ENCODE measurements at places on chromosomes 5 and 9.
A peak's percentile ranks its signal among the peaks of the same experiment; 100 is the strongest.

DNA sequence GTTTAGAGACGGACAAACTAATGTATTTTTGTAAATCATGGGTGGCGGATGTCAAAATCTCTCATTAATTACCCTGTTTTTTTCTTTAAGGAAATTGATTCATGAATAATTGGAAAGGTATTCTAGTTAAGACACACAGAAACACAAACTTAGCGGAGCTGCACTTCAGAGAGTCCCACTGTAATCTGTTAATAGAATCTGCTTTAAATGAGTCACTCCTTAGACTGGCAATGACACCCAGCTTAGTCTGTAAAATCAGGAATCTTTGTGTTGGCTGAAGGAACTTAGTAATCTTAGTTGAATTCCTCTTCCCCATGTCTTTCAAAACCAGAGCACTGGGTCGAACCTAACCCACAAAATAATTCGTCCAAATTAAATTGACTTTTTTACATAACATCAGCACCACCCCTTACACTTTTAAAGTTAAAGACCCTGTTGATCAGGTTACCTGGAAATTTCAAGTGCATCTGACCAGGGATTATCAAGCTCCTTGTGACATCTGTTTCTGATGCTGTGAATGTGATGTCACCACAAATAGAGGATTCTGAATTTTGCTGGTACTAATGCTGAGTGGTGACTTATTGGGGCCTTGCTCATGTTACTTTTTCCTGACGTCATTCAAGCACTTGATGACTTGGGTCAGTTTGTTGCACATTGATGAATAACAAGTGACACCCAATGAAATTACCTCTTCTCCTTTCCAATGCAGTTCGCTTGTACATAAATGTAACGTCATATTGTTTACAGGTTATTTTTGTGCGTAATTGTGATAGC lies 313.6 kb downstream of the KCTD16 start:
- peak; percentile 73 for DNase-seq

GRCh38 chr9:101486693-101487442 lies 46.8 kb upstream of the RNF20 start:
- no peak for DNase-seq

DNA sequence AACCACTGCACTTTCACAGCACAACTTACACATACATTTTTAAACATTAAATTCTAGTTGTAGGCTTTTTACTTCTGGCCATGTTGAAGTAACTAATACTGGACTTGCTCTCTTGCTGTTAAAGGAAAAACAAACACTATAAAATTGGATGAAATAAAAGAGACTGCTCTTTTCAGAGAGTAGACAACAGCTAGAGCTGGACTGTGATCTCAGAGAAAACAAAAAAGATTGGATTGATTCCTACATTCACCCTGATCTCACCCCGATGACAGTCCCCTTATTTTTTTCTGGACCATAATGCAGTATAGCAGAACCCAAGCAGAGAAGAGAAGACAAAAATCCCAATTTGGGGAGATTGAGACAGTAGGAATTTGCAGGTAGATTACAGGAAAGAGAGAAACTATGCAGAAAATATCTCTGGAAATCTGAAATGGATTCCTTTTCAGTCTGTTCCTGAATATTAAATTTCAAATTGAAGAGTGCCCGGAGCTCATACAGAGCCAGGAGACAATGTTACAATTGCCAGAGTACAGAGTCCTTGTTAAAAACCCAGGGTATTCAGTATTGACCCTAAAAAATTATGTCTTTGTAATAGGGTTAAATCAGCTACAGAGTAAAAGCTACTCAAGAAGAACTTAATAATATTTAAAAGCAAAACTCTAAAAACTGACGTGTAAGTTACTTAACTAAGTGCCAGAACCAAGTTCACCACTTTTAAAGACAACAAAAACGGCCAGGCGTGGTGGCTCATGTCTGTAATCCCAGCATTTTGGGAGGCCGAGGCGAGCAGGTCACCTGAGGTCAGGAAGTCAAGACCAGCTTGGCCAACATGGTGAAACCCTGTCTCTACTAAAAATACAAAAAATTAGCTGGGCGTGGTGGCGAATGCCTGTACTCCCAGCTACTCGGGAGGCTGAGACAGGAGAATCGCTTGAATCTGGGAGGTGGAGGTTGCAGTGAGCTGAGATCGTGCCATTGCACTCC lies 208.6 kb downstream of the MPDZ start:
- DNase-seq, result no peak

DNA sequence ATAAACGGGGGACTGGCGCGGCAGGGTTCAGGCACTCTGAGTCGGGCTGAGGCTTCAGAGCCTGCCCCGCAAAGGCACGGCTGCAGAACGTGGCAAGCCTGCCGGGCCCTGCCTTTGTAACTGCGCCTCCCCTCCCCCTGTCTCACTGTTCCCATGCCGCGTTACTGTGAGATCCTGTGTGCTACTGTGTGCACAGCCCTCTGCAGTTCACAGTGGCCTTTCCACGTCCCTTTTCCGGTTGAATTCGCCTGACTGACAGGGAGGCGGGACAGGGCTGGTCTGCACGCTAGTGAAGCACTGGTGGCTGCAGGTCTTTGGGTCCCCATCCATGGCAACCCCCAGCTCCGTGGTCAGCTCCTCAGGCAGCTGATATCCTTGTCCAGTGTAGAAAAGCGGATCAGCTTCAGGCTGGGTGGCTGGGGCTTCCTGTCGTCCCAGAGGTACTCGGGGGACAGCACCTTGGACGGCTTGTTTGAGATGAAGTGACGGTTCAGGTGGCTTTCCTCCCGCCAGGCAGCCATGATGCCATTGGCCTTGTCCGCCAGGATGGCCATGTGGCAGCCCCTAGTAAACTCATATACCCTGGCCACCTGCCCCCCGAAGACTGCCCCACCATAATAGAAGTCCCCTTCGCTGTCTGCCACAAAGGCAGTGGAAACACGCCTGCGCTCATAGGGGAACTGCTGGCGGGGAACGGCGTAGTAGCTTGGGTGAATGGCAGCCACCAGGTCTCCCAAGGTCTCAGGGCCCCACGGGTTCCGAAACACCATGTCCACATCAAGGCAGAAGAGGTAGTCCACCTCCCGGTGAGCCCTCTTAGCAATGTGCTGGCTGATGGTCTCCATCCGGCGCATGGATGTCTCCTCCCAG lies 10.3 kb downstream of the GBGT1 start:
- DNase-seq, result no peak

DNA sequence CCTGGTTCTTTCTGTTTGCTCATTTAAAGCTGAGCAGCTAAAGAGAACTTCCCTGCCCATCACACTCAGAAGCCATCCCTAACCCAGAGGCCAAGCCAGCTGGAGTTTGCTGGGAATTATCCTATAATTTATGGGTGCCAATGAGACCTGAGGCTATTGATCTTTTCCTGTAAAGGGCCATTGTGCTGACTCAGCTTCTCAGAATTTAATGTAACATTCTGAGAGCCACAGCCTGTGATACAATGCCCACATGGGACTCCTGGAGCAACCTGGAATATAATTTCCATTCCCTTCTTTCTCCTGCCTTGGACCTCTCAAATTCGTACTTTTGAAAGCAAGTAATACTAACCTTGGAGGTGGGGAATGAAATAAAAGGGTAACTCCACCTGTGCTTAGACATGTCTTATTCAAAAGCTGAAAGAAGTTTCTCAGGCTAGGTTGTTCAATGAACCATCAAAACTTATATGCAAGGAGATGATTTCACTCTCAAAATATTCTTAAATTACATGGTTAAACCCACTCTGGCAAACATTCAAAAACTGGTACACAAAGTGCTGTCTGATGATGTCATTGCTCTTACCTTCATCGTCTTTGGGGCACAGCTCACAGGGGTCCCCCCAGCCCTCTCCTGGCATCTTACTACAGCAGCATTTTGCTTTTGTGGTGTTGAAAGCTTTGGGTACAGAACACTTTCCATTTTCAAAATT lies 206.7 kb downstream of the SLC12A2 start:
- peak; percentile 36 for DNase-seq

DNA sequence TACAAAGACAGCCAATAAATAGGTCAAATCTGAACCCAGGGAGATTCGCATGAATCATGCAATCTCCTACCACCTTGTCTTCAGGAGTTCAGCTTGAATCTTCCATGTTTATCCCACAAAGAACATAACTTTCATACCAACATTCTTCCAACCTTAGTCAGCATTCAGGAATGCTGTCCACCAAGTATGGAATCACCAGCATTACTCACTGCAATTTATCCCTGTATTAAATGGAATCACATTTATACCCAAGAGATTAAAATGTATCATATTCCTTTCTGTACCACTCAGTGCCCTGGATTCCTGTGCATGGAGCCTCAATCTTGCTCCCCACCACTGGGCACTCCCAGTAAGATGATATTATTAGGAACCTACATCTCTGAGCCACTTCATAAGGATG lies 162.6 kb downstream of the GLIS3 start:
- DNase-seq, result peak; percentile 97

DNA sequence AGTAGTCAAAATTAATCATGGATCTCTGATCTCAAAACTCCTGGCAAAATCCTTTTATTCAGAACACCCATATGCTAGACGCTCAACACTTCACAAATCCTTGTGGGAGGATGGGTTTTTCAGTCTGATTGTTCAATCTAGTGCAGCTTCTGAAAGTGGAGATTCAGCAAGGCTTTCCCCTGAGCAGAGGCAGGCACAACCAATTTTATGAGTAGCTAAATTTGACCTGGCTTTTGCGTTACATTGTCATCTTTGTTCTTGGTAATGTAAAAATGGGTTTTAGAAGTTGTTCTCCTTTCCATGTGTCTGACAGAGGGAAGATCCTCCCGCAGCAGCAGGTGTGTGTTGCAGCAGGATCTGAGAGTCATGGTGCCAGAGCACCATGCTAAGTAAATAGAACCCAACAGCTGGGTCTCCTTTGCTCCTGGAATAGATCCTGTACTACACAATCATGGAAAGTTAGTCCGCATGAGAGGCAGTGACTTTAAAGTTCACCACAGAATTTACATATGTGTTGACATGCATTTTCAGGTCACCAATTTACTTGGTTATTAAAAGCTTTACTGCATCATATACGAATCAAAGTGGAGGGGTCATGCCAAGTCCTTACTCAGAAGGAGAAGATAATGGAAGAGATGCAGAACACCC lies 70.1 kb upstream of the MEF2C start:
- no peak for DNase-seq

- DNase-seq, result no peak
Measured at GRCh38 chr5:107502676-107503060, 168.1 kb downstream of the EFNA5 start.

DNA sequence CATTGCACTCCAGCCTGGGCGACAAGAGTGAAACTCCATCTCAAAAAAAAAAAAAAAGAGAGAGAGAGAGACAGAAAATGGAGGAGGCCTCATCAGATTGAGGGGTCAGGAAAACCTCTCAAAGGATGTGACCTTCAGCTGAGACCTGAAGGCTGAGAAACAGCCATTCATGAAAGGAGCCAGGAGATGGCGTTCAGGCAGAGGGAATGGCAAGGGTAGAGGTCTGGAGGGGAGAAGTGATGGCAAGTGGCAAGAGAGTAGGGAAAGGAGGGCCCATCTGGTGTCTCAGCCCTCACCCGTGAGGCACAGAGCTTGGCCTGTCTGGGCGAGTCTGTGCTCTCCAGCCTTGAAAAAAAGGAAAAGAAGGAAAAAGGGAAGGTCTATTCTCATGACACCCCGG lies 17.0 kb downstream of the CAMK2A start:
- DNase-seq, result no peak

GRCh38 chr5:25554077-25554476 lies 909.3 kb upstream of the CDH10 start:
- no peak for DNase-seq

- DNase-seq, result peak; percentile 78
Measured at GRCh38 chr9:109035684-109036423, 22.6 kb upstream of the CTNNAL1 start.

DNA sequence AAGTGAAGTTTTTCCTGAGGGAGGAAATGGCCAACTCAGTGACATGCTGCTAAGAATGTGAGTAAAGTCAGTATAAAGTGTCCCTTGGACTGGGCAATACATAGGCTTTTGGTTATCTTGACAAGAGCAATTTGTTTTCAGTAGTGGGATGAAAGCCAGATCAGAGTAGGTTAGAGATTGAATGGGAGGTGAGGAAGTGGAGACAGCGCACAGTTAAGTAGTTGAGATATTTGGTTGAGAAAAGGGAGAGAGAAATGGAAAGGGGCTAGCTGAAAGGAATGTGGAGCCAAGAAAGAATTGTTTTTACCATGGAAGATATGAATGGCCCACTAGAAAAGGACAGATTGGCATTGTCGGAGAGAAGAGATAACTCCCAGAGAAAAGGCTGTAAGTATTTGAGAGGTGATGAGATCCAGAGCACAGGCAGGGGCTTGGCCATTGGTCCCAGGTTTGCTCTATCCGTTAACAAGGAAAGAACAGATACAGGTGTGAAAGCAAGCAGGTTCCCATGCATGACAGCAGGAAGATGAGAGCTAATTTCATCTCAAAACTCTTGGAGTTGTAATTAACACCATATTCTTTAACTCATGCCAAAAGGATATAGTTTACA lies 392.0 kb downstream of the NR2F1-AS1 start:
- no peak for DNase-seq

- no peak for DNase-seq
Measured at GRCh38 chr5:61706751-61707150, 374.7 kb downstream of the ZSWIM6 start.

- DNase-seq, result no peak
Measured at GRCh38 chr5:174195517-174195916, 150.0 kb downstream of the NSG2 start.

- DNase-seq, result no peak
Measured at GRCh38 chr5:79746642-79747569, 57.3 kb downstream of the CMYA5 start.

DNA sequence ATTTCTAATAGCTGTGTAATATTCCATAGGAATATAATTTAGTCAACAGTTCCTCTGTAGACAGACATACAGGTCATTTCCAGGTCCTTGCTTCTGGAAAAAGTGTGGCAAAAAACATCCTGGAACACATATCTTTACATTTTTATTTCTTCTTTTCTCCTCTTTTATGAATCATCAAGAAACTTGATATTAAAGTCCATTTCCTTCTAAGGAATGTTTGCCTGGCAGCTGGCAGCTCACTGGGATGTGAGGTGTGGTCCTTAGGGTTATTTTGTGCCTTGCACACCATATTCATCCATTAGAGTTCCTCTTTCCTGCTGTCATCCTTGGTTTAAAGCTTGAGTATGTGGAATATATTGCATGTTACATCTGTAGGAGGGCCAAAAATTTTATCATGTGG lies 122.0 kb downstream of the GALNT10 start:
- DNase-seq, result no peak

GRCh38 chr5:43855452-43855851 lies 252.5 kb downstream of the NNT start:
- DNase-seq, result no peak

GRCh38 chr5:65204966-65205365 lies 276.8 kb downstream of the ADAMTS6 start:
- DNase-seq, result no peak

- no peak for DNase-seq
Measured at GRCh38 chr5:78058625-78059024, 235.9 kb downstream of the AP3B1 start.

GRCh38 chr5:16666130-16666882 lies 49.5 kb upstream of the RETREG1 start:
- DNase-seq, result no peak

- no peak for DNase-seq
Measured at GRCh38 chr5:79707535-79707934, 17.9 kb downstream of the CMYA5 start.

GRCh38 chr5:73558950-73559349 lies 6.5 kb downstream of the ANKRA2 start:
- DNase-seq, result no peak

GRCh38 chr9:37030611-37030939 lies 3.5 kb downstream of the PAX5 start:
- no peak for DNase-seq

- no peak for DNase-seq
Measured at GRCh38 chr5:128665747-128666355, 127.8 kb upstream of the FBN2 start.
